ENCODE measurements at places on chromosomes 6 and 20.

- DNase-seq: peak; percentile 47
Observed at GRCh38 chr6:131281471-131282270, 146.4 kb downstream of the AKAP7 start.

GRCh38 chr6:135128268-135128914, 52.7 kb upstream of the MYB start:
- DNase-seq: no peak

GRCh38 chr6:11710311-11710761, 68.3 kb downstream of the ADTRP start:
- DNase-seq: peak; percentile 69

DNA sequence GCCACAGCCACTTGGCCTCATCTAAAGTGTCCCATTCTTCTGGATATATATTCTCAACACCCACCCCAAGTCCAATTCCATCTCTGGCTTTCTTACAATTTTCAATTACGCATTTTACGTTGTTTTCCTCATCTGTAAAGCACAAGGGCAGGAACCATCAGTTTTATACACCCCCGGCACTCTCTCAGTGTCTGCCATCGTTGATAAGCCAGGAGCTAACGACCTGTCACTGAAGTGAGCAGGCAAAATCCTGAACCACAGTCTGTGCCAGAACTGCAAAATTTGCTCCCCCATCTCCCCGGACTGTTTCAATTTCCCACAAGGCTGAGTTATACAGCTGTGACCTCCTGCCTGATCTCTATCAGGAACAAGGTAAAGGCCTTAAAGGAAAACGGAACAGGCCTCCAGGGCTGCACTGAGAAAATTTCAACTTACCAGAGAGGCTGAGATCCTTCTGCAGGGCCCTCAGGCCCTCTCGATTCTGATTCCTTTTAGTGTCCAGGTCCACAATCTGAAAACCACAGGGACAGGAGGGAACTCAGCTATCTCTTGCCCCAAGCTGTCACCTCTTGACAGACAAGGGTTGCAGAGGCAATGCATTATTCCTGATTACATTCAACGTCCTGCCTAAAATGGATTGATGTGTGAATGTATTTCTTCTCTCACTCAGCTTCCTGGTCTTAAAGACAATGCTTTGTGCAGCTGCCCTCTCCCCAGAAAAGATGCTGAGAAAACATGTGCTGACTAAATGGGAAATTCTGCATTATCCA, 1.8 kb downstream of the PDRG1 start:
- DNase-seq: no peak

DNA sequence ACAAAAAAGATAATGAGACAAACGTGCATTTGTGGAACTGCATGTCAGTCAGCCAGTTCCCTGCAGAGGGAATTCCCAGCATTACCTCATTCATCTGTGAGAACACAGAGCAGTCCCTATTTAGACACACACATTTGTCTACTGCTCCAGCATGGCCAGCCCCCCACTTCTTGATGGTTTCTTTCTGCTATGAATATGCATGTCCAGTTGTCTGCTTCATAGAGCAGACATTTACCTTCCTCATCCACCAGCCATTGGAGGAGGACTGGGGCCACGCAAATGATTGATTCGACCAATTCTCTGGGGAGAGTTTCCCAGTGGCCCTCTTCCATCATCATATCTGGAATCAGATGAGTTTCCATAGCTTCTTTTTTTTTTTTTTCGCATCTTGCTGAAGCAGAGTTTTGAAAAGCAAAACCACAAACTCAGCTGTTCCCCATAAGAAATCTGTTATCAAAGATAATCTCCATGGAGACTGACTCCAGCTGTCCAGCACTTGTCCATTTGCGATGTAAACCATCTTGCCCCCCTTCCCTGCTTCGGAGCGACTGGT, 11.8 kb downstream of the ENPP1 start:
- DNase-seq: peak; percentile 59

DNA sequence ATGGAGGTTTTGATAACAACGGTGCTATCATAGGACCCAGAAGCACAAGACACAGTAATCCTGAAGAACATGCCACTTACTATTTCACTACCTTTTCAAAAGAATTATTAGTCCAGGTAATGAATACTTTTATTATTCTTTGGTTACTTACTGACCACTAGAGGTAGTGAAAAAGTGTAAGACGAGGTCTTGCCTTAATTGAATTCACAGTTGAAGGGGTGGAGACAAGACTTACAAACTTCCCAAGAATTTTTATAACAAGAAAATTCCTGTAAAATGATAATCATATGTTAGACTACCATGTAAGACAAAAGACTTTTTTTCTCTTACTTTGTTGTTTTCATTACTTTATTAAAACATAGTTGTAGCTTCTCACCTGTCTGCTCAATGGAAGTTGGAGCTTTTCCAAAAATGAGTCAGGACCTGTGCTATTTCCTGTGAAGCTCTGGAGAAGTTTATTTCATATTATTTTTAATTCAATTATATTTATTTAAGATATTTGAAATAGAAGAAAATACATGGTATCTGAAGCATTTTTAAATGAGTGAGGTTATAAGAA, 52.4 kb downstream of the DOP1A start:
- no peak for DNase-seq

GRCh38 chr6:18011287-18011686, 23.9 kb upstream of the KIF13A start:
- no peak for DNase-seq

DNA sequence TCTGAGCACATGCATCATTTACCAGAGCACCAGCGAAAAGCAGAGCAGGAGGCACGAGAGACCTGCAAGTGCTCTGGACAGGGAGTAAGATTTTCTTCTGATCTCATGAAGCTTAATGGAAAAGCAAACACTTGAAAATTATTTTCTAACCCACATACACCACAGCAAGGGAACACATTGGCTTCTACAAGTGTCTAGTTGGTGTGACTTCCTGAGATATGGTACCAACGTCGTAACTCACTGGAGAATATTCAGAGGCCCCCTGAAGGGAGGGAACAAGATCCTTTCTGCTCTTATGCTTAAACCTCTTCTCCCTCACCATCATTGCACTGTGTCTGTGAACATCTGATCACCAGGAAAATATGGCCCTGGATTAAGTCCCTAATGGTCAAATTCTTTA, 48.6 kb downstream of the PSMB1 start:
- no peak for DNase-seq

DNA sequence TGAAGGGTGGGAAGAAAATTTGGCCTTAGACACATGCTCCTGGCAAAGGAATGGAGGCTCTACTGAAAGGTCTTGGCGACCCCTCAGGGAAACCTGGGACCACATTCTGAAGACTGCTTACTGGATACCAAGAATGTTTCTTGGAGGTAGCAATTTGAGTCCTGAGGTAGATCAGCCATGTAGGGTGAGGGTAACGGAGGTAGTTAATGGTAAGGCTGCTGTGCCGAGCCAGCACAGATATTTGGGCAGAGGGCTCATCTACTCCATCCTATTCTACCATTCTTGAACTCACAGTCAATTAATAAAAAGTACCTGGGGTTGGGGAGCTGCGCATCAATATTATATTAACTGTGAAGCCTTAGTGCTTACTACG, 401 bp upstream of the PHF3 start:
- no peak for DNase-seq

GRCh38 chr20:46057856-46058598, 29.0 kb downstream of the SLC12A5 start:
- DNase-seq: no peak

- no peak for DNase-seq
Observed at GRCh38 chr6:680251-680650, 12.7 kb downstream of the EXOC2 start.

- no peak for DNase-seq
Observed at GRCh38 chr20:61440548-61441055, 188.5 kb downstream of the CDH4 start.

- DNase-seq: no peak
Observed at GRCh38 chr20:10321138-10321717, 102.6 kb downstream of the SNAP25 start.

GRCh38 chr20:561437-562231, 18.0 kb upstream of the CSNK2A1 start:
- no peak for DNase-seq

GRCh38 chr6:42025066-42025844, 25.1 kb upstream of the TAF8 start:
- no peak for DNase-seq

DNA sequence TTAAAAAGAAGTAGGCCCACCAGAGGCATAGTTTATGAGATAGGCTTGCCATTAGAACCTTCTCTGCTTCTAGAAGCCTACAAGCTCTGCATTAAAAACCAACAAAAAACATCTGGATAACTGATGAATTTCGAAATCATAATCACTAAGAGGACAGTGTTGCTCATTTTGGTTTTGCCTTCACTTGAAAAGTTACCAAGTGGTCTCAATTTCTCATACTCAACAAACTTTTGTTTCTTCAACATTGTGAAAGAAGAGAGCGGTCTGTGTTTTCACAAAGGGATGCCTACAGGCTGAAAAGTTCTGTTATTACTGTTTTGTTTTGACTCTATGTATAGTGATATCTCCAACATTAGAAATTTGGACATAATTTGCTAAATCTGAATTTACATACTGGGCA, 98.9 kb downstream of the PDSS2 start:
- no peak for DNase-seq

DNA sequence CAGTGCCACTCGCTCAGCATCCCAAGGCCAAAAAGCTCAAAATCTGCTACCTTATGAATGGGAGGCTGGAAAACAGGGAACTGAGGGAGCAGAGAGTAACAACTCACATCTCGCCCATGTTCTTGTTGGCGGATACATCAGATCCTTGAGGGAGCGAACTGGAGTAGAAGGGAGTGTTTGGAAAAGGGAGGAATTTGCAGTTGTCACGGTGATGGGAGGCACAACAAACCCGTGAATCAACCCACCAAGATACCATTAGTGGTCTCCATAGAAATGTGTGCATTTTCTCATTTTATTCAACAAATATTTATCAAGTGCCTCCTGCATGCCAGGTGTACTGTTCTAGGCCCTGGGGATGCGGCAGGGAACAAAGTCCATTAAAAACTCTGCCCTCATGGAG, 212.1 kb downstream of the EYA2 start:
- DNase-seq: no peak

DNA sequence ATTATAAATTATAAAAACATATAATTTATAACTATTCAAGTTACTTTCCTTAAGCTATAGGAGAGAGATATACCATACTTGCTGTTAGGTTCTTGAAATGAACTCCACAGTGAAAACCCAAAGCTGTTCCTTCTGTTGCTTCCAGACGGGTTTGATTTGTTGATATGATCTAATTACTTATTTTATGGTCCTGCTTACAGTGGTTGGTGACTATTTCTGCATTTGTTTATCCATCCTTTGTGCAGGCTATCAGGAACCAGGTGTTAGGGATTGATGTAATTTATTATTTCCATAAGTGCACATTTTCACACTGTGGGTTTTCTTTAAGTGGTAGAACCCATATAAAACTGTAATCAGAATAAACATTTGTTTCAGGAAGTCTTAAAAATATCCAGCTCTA, 167.1 kb downstream of the KIF6 start:
- DNase-seq: no peak

GRCh38 chr6:41074692-41075436, 2.1 kb downstream of the NFYA start:
- no peak for DNase-seq

GRCh38 chr6:96787846-96788580, 49.3 kb downstream of the GPR63 start:
- DNase-seq: no peak

- no peak for DNase-seq
Observed at GRCh38 chr6:751765-752164, 58.8 kb upstream of the EXOC2 start.

- DNase-seq: no peak
Observed at GRCh38 chr6:111770263-111771093, 102.8 kb downstream of the FYN start.

DNA sequence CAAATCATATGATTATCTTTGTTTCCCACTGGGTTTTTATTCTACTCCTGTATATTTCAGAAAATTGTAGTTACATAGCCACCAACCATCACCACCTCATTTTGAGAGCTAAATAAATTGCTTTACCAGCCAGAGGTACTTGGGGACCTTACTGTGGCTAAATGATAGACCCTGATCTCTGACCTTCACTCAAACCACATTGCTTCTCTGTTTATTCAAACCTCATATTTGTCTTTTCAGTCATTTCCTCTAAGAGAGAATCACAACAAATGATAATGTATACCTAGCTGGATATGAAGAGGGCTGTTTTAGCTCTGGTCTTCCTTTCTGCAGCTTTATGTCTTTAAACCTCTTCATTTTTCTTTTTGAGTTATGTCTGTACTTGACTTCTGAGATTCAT, 142.8 kb downstream of the ADGB start:
- DNase-seq: no peak

DNA sequence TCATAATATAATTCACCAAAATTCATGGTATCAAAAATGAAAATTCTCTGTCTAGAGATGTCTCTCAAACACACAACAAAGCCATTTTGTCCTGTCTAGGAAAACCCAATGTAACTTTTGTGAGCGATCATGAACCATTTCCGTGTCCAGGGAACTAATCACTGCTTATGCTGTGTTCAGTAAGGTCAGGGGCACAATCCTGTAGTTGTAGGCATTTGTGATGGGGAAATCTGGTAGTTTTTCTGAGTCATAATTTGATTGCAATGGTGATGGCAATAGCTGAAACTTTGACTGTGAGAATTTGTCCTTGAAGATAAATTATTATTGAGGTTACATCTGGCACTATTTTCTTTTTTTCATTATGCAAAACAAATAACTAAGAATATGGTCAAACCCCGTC, 21.0 kb upstream of the GCLC start:
- no peak for DNase-seq

GRCh38 chr6:134481966-134482365, 164.1 kb upstream of the SGK1 start:
- DNase-seq: no peak

DNA sequence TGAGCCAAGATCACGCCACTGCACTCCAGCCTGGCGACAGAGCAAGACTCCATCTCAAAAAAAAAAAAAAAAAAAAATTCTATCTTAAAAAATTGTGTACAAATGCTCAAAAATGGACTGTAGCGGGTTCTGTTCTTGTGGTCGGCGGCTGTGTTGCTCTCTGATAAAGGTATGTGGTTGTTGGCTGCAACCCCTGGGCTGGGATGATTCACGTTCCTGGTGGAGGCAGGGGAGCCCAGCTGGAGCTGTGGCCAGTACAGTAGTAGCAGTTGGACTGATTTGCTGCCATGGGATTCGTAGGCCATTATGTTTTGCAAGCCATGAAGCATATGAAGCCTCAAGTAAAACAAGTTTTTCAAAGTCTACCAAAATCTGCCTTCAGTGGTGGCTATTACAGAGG, 22.3 kb downstream of the MDN1 start:
- no peak for DNase-seq

- no peak for DNase-seq
Observed at GRCh38 chr6:3793545-3793944, 42.0 kb upstream of the PXDC1 start.

- DNase-seq: no peak
Observed at GRCh38 chr6:112362027-112362795, 15.1 kb downstream of the RFPL4B start.

DNA sequence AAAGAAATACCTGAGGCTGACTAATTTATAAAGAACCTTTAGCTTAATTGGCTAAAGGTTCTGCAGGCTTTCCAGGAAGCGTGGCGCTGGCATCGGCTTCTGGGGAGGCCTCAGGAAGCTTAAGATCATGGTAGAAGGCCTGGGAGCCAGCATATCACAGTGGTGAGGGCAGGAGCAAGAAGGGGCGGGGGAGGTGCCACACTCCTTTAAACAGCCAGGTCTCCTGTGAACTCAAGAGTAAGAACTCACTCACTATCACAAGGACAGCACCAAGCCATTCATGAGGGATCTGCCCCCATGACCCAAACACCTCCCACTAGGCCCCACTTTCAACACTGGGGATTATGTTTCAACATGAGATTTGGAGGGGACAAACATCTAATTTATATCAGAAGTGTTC, 34.4 kb upstream of the SLC4A11 start:
- DNase-seq: no peak

Data from spinal cord (tissue), 10 donors.